ENCODE measurements at places on chromosomes 6 and 20. TPM values are rescaled to one million over a fixed set of nuclear protein-coding genes. Genes with fewer than 3 reads are reported as not detected.

Gene RIPOR3
- total RNA-seq: not detected

GRCh38 chr6:105321728-105322127 lies 81.2 kb downstream of the PREP start:
- DNase-seq: no peak

GRCh38 chr6:139990026-139990686 lies 615.7 kb upstream of the CITED2 start:
- DNase-seq: no peak

Gene DDO
- not detected for total RNA-seq

Gene NKAIN4
- not detected for total RNA-seq

- no peak for DNase-seq
These were observed 29.3 kb upstream of the PDYN start for GRCh38 chr20:2023151-2023550.

DNA sequence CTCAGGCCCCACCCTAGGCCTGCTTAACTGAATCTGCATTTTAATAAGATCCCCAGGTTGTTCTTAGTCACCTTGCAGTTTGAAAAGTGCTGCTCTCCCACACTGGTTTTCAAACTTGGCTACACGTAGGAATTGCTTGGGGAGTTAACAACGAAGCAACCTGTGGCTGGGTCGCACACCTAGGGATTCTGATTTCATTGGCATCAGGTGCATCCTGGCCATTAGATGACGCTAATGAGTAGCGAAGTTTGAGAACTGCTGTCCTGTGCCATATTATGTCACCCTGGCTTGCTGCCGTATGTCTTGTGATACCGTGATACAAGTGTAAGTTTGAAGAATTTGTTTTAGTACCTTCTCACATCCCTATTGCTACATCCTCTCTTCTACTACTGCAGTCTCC lies 28.2 kb upstream of the FUCA2 start:
- no peak for DNase-seq

- DNase-seq: no peak
These were observed 3.7 kb upstream of the BEND6 start for GRCh38 chr6:56951049-56951831.

- peak; percentile 26 for DNase-seq
These were observed 251.3 kb upstream of the PRND start for GRCh38 chr20:4470375-4470774.

Gene TAAR5
- total RNA-seq: not detected

DNA sequence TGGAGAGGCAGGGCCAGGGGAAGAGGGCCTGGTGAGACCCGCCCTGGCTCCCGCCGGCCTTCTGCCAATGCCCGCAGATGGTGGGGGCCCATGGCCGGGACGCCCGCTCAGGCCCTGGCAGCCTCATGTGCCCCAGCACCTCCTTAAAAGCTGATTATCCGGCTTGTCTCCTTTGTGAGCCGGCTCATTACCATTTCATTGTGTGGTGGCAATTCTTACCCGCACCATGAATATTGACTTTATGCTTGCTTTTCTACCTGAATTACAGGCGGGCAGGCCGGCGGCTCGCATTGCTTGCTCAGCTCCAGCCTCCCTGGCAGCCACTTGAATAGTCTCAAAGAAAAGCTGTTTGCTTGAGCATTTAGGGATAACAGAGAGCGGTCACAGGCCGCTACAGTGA lies 120.0 kb upstream of the JAG1 start:
- DNase-seq: no peak

Gene DEFB124
- not detected for total RNA-seq

DNA sequence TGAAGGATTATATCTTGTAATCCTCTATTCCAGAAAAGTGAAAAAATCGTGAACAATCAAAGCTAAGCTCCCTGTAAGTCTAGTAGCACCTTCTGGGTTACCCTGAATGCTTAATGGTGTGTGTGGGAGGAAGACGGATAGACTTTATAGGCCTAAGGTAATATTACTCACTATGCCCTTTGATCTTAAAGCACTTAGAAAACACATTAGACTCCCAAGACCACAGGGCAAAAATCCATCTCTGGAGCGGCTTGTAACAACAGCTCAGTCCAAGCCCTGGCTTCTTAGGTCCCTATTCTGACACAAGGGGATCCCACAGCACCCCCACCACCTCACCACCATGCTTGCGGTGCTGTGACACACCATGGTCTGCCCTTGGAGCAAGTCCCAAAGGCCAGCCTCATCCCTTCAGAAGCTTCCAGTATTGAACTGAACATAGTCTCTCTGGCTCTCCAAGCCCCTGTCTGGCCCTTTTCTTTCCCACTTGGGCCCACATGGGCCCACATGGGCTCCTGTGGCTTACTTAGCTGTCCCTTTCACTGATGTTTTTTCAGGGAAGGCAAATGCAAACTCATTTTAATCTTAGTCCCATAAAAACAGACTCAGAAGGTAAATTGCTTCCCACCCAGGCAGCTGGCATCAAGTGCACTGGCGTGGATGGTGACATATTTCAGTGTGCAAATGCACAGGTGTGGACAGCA lies 28.3 kb downstream of the C6orf132 start:
- no peak for DNase-seq

Gene METTL24
- total RNA-seq: not detected

Gene ITPA
- total RNA-seq: 103 TPM

Gene SLPI
- not detected for total RNA-seq

DNA sequence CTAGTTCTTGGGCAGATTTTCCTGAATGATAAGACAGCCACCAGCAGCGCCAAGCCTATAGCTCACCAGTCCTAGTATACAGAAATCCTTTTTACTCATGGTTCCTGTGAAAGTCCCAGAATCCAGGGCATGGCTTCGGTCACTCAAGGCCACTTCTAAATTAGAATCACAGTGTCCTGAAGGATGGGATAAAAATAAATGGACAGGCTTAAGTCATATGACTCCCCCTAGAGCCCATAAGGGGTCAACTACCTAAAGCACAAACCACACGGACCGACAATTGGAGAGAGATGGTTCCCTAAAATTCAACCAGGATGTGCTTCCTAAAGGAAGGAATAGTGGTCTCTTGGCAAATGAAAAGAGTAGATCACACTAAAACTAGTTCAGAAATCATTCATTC lies 404.1 kb upstream of the PLCB4 start:
- DNase-seq: no peak

GRCh38 chr6:106913111-106913510 lies 61.4 kb downstream of the CD24 start:
- no peak for DNase-seq
